ENCODE measurements at places on chromosomes 11 and 22.

DNA sequence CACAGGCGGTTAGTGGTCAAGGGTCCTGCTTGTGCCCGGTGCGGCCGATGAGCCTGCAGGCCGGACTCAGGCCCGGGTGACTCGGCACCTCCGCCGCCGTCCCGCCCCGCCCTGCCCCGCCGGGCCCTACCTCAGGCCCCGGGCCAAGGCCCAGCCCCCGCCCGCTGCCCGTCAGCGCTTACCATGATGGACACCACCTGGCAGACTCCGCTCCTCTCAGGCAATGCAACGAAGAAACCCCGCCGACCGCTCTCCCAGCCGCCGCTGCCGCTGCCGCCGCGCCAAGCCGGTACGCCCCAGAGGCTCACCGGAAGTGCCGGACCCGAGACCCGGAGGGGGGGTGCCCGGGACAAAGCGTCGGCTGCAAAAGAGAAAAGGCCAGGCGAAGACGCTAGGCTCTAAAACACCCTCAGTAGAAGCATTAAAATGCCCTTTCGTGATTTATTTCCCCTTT, at the start of gene UFD1:
TSS of gene UFD1 (minus strand) at position 293 of the 454 bp plus-strand sequence. CDS start at position 185, 108 bp downstream.
- DNase-seq, result peak; percentile 79

- peak; percentile 88 for DNase-seq
Observed at GRCh38 chr11:111541254-111542061, 938 bp downstream of the LAYN start.

GRCh38 chr11:77783025-77783424, 37.5 kb downstream of the RSF1 start:
- no peak for DNase-seq

- DNase-seq, result no peak
Observed at GRCh38 chr11:16781936-16782919, 43.8 kb downstream of the C11orf58 start.

DNA sequence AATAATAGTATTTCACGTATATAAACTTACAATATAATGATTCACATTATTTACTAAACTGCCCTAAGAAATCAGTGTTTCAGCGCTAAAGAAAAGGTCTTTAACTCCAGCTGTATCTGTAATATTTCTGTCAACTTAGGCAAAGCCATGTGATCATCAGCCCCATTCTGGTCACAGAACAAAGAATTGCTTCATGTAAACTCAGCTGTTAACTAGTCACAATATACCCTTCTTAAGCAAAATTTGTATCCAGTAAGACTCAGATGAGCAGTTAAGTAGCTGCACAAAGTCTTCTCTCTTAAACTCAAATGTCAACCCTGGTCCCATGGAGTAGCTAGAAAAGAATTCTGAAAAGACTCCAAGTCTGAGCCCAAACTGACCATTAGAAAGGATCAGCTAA, 26.6 kb downstream of the HPS5 start:
- no peak for DNase-seq

- DNase-seq, result peak; percentile 41
Observed at GRCh38 chr11:41872426-41872825, 413.0 kb upstream of the LRRC4C start.

GRCh38 chr11:122375687-122376399, 259.8 kb upstream of the BLID start:
- peak; percentile 46 for DNase-seq

DNA sequence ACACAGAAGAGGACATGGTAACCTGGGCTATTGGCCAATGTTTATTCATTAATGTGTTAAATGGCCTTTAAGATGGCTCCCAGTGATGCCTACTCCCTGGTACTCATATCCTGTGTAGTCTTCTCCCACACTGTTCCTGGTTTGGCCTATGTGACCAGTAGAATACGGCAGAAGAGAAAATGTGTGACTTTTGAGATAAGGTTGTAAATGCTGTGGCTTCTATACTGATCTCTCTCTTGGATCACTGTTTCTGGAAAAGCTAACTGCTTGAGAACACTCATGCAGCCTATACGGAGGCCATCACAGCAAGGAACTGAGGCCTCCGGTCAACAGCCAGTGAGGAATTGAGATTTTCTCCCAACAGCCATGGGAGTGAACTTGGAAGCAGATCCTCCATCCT, 24.1 kb downstream of the MAML2 start:
- DNase-seq, result no peak

DNA sequence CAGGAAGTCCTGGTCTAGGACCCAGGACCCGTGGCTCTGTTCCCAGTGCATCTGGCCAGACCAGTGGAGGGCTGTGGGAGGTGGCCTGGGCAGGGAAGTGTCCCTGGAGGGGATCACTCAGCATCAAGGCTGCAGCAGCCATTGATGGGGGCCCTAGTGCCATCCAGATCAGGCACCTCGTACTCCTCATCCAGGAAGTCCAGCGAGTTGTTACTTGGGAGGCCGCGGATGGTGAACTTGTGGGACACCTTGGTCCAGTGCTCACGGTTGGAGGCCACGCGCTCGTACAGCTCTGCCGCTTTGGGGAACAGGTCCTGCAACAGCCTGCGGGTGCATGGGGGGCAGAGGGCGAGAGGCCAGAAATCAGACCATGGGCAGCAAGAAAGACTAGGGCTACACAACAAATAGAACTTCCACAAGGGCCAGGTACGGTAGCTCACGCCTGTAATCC, 96.9 kb downstream of the PDE2A start:
- no peak for DNase-seq

GRCh38 chr22:45450921-45451651, 37.6 kb downstream of the RIBC2 start:
- DNase-seq, result peak; percentile 98

GRCh38 chr11:69320756-69321741, 27.1 kb downstream of the MYEOV start:
- no peak for DNase-seq

DNA sequence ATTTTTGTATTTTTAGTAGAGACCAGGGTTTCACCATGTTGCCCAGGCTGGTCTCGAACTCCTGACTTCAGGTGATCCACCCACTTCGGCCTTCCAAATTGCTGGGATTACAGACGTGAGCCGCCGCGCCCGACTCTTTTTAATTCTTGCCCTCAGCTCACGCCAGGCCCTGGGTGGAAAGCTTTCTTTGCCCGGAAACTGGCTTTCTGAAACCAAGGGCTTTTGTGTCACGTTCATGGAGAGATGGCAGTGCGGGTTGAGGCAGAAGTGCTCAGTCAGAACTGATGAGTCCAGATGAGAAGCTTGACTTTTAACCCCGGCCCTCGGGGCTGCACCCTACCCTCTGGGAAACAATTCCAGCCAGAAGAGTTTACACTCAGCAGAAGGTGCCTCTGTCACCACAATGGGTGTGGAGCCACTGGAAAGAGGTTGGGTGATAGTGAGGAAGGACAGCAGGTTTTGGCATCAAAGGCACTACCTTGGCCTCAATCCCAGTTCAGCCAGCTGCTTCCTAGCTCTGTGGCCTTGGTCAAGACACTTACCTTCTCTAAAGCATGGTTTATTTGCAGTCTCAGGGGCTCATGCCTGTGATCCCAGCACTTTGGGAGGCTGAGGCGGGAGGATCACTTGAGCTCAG, 890 bp upstream of the ARFGAP3 start:
- no peak for DNase-seq

DNA sequence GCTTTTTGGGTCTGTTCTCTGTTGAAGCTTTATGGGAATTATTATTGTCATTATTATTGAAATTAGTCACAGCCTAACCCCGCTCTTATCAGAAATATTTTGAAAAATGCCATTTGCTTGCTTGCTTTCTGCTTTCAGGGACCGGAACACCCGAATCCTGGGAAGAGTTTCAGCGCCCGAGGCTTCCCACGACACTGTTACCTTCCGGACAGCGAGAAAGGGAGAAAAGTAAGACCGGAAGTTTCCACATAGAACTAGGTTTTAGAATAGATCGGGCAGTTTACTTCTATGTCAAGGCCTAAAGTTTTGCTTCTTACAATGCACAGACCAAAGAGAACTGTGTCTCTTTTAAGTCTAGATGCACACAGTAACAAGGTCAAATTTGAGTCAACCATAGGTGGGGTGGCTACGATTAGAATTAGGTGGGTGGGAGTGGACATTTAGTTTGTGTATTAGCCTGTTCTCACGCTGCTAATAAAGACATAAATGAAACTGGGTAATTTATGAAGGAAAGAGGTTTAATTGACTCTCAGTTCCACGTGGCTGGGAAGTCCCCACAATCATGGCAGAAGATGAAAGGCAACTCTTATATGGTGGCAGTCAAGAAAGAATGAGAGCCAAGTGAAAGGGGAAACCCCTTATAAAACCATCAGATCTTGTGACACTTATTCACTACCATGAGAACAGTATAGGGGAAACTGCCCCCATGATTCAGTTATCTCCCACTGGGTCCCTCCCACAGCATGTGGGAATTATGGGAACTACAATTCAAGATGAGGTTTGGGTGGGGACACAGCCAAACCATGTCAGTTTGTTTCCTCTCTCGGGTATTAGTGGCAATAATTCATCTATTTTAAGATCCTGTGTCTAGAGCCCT, 12.9 kb downstream of the MPEG1 start:
- DNase-seq, result no peak

DNA sequence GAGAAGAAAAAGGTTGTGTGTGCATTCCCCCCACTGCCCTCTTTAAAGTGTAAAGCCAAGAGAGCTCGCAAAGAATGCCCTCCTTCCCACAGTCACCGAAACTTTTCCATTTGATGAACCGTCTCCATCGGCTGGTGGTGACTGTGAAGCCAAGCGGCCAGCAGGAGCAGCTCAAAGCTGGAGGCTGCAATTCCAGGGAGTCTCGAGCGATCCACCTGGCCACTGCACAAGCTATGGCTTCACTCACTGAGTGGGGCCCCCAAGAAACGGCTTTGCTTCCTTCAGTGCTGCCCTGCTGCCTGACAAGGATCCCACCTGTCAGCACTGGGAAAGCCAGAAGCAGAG, 117.7 kb downstream of the ABTB2 start:
- DNase-seq, result no peak

GRCh38 chr11:70740488-70740851, 342.1 kb downstream of the CTTN start:
- DNase-seq, result no peak

DNA sequence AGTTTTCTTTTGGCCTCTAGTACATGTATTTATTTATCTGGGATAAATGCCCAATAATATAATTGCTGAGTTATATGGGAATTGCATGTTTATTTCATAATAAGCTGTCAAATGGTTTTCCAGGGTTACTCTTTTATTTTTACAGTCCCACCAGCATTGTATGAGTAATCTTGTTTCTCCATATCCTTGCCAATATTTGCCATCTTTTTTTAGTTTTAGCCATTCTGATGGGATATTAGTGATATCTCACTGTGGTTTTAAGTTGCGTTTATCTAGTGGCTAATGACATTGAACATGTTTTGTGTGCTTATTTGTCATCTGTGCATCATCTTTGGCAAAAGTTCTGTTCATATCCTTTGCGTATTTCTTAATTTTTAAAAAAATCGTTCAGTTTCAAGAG, 372.8 kb upstream of the CCDC179 start:
- DNase-seq, result peak; percentile 86

DNA sequence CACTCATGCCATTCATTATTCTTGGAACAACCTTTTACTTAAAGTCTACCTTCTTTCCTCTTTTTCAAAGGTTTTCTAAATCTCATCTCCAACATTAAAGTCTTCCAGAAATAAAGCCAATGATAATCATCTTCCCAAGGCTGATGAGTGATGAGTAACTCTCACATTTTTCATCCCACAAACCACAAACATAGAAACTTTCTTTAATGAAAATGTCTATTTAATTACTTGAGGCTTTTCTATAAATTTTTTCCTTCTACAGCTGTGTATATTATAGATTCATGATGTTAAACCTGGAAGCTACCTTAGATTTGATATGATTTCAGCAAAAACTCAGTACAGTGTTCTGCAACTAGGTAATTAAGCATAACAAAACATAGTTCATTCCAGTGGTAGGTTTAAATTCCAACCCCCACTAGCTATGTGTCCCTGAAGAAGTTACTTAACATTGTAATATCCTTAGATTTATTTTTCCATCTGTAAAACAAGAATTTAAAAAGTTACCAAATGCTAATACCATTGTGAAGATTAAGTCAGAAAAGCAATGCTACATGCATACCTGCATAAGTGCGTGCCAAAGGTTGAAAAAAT, 845.4 kb downstream of the KCNA4 start:
- peak; percentile 62 for DNase-seq

- DNase-seq, result no peak
Observed at GRCh38 chr11:37948258-37948657, 1350.2 kb upstream of the RAG2 start.

DNA sequence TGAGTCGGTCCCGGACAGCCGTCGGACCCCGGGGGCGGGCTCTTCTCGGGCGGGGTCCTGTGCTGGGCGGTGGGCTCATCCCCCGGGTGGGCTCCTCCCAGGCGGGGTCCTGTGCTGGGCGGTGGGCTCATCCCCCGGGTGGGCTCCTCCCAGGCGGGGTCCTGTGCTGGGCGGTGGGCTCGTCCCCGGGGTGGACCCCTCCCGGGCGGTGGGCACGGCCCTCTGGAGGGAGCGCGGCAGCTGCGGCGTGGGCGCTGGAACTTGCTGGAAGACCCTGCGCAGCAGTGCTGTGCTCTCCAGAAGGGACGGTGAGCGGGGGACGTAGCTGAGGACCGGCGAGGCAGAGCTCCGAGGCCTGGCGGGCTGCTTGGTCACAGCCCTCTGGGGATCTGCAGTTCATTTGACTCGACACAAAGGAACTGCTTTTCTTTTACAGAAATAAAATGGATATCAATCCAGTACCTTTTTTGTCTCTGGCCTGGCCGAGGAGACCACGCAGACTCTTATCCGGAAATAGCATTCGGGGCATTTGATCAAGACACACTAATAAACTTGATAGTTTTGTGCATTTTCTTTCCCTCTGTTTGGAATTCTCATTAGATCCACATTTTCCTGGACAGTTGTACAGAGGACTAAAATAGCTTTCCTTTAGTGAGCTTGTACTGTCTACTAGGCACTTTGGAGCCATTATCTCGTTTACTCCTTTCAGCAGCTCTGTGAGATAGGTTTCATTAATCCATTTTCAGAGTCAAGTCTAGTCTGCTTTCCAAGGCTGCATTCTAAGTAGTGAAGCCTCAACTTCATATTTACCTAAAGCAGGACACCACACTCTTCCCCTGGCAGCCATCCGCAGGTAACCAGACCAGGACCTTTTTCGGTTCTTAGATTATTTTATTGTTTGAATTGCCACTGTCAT, 812 bp downstream of the JAM3 start:
- no peak for DNase-seq

GRCh38 chr11:103624708-103625623, 411.5 kb upstream of the DDI1 start:
- peak; percentile 97 for DNase-seq

- peak; percentile 55 for DNase-seq
Observed at GRCh38 chr11:117876341-117877119, at the start of gene FXYD6. Gene FXYD6, minus strand, starts transcription at chr11:117876658. Its CDS starts 33,882 bp downstream, at chr11:117842776.

DNA sequence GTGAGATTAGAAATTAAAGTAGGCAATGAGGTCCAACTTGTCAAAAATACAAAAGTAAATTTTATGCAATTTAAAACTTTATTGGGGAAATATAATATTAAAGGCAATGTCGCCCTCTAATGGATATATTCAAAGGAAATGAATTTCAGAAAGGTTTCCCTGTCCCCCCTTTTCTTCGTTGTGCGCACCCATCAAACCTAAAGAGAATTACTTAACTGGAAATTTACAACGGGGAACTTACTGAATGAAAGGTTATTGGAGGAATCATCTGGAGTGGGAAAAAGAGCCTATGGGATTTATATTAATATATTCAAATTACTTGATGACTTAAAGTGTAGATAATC, 1.7 kb upstream of the ABTB2 start:
- no peak for DNase-seq

All from fibroblast of skin of abdomen (primary cell).